NCI-H460 (cell line): ENCODE measurements at places on chromosomes 7 and 10.

DNA sequence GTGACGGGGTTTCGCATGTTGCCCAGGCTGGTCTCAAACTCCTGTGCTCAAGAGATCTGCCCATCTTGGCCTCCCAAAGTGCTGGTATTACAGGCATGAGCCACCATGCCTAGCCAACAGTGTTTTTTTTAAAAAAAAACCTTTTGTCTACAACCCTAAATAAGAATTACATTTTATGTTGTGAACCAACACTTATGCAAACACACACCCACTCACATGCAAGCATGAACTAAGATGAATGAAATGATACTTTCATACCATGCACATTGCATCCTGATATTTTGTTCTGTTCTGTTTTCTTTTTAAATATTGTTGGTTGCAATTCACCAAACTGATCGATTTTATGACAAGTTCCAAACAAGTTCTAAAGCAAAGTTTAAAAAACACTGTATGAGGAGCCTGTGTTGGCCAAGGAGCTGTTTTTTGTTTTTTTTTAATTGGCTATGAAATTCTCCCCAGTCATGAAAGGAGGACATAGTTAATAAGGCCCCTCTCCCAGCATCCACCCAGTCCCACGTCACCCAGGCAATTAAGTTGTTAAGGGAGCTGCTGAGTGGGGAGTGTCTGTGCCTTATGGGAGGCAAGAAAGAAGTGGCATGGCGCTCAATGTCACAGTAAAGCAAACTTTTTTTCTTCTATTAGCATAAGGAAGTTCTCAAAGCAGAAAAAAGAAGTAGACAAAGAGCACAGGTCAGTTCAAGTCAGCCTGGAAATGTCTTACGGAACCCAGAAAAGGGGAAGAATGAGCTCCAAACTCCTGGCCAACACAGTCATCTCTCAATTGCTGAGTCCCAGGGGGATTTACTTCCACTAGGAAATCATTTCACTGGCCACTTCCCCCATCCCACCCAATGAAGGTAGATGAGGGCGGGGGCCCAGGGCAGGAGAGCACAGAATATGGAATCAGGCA, 50.1 kb downstream of the NOD1 start:
- DNase-seq, result no peak

DNA sequence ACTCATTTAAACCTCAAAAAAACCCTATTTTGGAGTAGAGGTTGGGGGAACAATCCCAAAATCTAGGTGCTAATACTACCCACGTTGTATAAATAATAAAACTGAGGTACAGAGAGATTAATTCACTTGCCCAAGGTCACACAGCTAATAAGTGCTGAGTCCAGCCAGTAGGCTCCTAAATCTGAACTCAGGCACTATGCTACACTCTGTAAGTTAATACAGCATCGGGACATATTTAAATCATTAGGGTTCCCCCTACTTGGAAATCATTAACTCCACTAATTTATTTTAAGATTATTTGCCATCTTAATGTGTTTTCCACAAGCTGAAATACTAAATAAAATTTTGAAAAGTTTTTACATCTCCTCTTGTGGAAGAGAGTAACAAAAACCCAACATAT, 24.2 kb downstream of the PIP4K2A start:
- no peak for DNase-seq

GRCh38 chr10:6070660-6071059, 8.5 kb upstream of the IL2RA start:
- DNase-seq, result no peak

DNA sequence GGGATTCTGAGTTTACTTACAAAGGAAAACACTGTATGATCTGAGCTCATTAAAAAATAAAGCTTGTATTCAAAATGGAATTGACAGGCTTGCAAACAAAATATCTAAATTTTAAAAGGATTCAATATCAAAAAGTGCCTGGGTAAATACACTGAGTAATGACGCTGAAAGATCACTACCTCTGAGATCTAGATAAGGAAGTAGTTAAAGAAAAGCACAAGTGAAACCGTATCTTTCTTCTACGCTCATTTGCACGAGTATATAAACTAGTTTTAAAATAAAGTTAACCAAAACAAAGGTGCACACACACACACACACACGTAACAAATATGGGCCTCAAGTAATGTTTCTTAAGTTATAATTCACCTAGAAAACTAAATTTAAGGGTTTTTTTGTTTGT, 93.4 kb downstream of the SNX13 start:
- no peak for DNase-seq

DNA sequence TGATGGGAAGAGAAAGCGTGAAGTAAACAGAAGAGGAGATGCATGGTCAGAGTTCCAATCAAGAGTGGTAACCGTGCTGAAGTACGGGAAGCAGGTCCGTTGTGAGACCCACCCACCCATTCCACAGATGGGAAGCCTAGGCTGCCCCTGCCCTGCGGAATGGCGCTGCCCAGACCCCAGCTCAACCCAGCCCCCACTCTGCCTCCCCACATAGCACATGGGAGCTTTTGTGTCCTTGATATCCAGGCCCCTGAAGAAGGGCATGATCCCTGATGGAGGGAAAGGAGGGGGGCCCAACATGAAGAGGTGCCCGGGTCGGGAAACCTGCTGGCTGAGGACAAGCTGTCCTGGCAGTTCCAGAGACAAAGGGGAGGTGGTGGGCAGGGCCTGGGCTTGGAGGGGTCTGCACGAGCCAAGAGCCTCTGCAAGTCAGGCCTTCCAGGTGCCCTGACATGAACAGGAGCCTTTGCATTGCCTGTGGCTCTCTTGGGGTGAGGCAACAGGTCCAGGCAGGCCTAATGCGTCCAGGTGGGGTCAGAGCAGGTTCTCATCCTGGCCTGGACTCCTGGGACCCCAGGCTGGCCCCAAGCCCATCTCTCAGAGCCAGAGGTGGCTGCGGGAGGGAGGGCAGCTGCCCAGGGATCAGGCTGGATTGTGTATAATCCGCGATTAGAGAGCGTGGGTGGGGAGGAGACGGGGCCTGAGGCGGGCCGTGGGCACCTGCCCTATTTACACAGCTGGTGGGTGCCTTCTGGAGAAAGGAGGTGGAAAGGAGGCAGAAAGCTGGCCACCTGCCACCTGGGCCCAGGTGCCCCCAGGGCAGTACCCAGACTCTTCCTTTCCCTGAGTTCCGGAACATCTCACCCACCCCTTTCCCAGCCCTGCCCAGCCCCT, 23.5 kb downstream of the YKT6 start:
- no peak for DNase-seq

- no peak for DNase-seq
These were observed 25.9 kb downstream of the ADAMTS14 start for GRCh38 chr10:70698211-70698610.

DNA sequence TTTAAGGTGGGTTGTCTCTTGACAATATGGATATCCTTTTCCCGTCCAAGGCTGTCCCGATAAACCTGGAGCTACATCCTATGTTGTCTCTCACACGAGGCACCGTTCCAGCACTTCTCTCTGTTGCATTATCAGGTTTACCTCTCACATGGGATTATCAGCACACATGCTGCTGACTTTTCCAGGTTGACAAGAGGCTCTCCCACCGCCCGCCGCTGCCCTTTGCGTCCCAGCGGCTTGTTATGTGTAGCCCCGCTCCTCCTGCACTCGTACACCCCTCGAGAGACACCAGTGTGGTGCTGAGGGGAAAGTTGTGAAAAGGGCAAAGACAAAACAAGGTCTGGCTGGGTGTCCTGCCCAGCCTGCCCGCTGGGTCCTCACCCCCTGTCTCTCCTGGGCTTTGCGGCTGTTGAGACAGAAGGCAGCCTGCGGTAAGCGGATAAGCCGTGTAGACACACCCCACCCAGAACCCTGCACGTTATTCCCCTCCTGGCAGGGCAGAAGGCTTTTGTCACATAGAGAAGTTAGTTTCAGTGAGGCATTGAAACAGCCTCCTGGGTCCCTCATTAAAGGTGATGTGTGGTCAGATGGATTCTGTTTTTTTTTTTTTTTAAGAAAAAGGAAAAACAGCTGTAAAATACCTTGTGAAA, 38.7 kb downstream of the UBE3C start:
- no peak for DNase-seq

DNA sequence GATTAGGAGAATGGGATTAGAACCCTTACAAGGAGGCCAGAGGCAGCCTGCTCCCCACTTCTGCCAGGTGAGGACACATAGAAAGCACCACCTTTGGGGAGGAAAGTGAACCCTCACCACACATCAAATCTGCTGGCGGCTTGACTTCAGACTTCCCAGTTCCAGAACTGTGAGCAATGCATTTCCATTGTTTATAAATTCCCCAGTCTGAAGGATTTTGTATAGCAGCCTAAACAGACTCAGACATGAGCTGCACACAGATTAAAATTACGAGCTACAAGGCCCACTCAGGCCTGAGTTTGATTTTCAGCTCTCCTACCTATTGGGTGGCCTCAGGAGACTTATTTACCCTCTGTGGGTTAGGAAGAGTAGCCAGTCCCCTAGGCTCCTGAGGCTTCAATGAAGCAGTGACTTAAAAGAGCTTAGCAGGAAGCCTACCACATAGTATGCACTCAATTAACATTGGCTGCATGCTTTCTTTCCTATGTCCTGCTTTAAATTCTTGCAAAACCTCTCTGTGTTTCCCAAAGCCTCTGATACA, 350.7 kb upstream of the ZMIZ1 start:
- DNase-seq, result no peak

GRCh38 chr7:129827467-129827990, 125.2 kb downstream of the UBE2H start:
- DNase-seq, result no peak

GRCh38 chr7:117829450-117830117, 43.7 kb downstream of the CTTNBP2 start:
- no peak for DNase-seq

DNA sequence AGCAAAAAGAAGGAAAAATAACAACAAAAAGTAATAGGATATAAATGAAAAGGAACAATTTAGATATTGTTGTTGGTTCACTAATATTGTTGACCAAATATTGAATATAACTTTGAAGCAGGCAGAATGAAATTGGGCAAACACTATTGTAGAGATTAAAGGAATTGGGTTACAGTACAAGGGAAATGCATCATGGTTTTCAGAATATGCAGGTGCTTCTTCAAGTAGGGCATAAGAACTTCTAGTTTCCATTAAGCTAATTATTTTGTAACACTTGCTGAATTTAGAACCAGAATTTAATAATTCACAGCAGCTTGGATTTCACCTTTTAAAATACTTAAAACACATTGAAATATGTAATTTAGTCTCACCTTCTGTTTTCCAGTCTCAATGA, 36.5 kb downstream of the RPA3 start:
- DNase-seq, result no peak

- no peak for DNase-seq
These were observed 4.9 kb upstream of the FOXL3 start for GRCh38 chr7:284762-285722.

DNA sequence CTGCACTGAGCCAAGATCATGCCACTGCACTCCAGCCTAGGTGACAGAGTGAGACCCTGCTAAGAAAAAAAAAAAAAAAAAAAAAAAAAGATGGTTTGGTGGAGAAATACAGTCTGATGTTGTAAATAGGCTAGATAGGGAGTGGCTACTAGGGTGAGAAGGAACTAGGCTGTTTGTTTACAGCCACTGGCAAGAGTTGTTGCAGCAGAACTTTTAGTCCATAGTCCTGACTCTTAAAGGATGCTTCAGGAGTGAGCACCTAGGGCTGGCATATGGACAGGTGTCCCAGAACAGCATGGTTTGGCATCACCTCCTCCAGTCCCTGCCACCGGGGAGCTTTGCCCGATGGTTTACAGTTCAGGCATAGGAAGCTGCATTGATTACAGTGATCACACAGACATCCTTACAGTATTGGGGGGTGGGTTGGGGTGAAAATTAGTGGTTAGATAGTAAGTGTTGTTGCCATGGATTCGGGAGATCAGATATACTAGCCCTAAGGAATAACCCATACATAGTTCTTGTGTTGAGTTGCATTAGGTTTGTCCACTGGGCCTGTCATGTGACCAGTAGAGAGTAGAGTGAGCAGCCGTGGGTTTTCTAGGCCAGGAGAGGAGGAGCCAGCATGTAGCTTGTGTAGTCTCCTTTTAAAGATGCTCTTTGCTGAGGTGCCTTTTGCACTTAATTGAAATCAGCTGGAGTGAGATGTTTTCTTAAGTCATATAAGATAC, 35.9 kb downstream of the ZRANB1 start:
- DNase-seq, result no peak

GRCh38 chr7:156703209-156703608, 62.6 kb downstream of the RNF32 start:
- DNase-seq, result no peak

- DNase-seq, result no peak
These were observed 22.4 kb upstream of the NPFFR1 start for GRCh38 chr10:70306181-70306705.

GRCh38 chr10:113038183-113038582, 88.1 kb downstream of the TCF7L2 start:
- no peak for DNase-seq

DNA sequence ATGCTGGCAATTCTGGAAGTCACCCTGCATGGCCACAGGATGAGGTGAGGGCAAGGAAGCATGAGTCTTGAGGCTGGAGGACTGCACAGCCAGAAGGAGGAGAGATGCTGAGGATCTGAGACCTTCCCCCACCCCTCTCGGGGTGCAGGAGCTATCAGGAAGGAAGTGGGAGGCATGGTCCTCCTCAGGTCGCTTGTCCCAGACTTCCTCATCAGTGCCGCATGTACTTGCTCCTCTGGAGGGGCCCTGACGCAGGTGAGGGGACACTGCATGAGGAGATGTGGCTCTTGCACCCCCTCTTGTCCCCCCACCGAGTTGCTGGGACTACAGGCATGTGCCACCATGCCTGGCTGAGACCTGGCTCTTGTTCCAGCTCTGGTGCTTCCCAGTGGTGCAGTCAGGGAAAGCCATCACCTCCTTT, 5.7 kb upstream of the ZMIZ1 start:
- DNase-seq, result no peak

- DNase-seq, result peak; percentile 51
These were observed 19.1 kb upstream of the TPK1 start for GRCh38 chr7:144854839-144855424.

DNA sequence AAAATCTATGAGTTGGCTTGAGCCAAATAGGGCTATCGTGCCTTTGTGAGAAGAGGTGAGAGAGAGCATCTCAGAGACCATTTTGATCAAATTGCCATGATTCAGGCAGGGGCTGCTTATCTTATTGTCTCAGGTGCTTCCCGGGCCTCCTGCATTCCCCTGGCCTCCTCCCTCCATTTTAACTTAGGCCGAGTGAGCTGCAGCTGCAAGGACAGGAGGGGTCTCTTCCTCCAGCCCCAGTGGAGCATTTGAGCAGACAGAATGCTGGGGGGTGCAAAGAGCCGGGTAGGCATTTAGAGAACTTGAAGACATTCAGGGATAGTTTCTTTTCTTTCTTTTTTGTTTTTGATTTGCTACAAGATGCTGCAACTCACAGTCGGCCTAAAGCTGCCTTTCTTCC, 59.0 kb downstream of the BUB3 start:
- no peak for DNase-seq

GRCh38 chr10:111707076-111707475, 476.5 kb downstream of the GPAM start:
- no peak for DNase-seq

- no peak for DNase-seq
These were observed 91.6 kb upstream of the CCDC6 start for GRCh38 chr10:59997827-59998525.

DNA sequence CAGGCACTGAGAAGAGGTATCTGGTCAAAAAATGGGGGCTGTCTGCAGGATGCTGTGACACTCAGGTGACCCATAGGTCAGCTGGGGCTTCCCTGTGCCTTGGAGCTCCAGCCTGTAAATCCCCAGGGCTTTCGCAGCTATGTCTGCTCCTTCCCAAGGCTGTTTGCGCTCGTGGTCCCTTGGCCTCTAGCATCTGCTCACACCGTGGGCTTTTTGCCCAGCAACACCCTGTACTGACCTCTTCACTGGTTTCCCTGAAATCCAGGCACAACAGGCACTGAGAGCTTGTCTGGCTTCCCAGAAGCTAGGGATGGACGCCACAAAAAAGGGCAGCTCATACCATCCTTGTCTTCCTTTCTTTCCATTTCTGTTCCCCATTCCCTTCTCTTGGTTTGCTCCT, 280.3 kb upstream of the HABP2 start:
- DNase-seq, result no peak
